KBM-7 (cell line): ENCODE measurements at places on chromosomes 2 and 18.

- no peak for DNase-seq
Observed at GRCh38 chr18:13471198-13471845, 252.8 kb downstream of the LDLRAD4 start.

- DNase-seq: no peak
Observed at GRCh38 chr18:35662293-35663062, 80.9 kb downstream of the GALNT1 start.

GRCh38 chr2:168375195-168375798, 80.8 kb upstream of the CERS6 start:
- DNase-seq: no peak

DNA sequence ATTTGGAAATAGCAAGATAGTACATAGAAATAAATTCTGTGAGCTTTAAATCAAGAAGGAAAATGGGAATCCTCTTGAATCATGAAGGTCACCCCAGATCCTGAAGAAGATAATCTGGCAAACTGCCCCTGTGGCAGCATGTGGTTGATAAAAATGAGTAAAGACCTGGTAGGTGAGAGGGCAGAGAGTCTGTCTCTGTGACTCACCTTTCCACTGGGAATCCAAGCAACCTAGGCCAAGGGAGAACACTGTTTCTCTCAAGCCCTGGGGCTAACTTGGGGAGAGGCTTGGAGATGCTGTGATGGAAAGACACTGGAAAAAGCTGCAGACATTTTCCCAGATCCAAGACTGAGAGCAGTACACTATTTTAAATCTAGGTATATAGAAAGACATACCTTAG, 185.8 kb upstream of the CNTNAP5 start:
- no peak for DNase-seq

DNA sequence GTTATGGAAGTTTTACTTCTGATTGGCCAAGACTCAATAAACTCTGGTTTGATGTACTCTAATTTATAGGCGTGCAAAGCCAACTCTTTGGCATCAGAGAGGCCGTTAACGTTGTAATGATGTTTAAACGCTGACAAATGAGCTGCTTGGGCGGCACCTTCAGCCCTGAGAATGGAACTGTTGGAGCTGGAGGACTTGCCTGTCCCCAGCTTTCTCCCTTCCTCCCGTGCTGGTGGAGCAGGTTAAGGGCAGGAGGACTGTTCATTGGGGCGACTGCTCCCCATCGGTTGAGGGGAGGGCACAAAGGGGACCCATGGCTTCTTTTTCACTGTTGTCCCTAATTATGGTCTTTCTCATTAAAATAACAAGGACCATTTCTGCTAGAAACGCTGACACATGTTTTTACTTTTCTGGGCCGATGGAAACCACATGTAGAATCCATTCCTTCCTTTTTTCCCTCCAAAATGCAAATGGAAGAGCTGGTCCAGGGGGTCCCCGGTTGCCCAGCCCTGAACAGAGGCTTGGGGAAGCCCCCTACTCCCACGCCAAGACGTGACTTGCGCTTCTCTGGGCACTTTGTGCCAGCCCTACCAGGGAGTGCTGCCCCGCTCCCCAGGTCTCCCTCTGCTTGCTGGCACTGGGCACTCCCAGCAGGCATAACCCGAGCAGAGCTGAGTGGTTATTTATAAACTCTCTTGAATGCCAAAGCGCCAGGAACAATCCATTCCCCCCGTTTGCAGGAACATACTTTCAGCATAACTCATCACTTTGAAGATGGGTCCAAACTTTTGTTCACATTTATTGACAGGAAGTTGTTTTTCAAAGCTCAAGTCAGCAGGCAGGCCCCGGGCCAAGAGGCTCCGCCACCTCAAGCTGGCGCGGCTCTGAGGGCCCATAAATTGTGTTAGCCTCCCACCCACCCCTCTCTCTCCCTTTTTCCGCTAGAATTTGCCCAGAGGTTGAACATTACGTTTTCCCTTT, 170.1 kb downstream of the ASB1 start:
- no peak for DNase-seq

DNA sequence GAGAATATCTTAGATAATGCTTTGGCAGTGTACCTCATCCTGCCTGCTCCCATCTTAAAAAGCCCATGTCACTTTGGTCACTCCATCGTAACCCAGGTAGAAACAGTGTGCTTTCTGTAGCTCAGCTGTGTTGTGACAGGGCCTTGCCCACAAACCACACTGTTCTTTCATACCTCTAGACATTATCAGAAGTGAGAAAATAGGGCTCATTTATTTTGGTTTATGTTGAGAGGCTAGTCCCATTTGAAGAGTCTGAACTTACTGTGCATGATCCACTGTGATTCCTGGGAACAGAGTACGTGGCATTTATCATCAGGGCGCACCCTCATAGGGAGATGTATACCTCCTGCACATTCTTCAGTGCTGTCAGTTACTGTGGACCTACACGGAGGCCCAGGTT, 69.7 kb downstream of the FEZ2 start:
- no peak for DNase-seq

DNA sequence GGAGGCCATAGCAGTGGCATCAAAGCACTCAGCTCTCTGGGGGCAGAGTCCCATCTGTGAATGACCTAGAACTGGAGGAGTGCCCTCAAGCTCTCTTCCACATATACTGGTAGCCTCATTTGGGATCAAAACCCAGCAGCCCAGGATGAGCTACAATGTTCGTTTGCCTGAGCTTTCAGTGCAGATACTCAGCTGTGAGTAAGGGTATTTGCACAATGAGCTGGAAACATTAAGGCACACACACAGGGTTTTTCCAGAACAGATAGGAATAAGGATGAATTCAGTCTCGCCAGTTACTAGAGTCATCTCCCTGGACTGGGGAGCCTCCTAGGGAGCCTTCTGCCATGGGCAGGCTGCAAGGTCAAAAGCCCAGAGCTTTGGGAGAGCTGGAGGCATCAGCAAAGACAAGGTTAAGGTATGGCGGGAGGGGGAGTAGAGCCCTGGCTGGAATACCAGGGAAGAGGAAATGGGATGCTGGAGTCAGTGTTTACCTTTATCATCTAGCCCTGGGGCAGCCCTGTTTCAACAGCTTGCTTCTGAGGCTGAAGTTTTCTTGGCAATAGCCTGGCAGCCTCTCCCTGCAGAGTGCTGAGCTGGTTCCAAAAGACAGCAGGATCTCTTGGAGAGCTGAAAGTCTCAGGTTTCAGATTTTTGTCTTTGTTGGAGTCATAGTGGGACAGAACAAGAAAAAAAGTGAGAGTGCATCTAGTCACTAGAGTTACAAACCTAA, 187.7 kb downstream of the LOXHD1 start:
- no peak for DNase-seq

- peak; percentile 64 for DNase-seq
Observed at GRCh38 chr2:172200495-172201085, 97.9 kb upstream of the DLX2 start.

DNA sequence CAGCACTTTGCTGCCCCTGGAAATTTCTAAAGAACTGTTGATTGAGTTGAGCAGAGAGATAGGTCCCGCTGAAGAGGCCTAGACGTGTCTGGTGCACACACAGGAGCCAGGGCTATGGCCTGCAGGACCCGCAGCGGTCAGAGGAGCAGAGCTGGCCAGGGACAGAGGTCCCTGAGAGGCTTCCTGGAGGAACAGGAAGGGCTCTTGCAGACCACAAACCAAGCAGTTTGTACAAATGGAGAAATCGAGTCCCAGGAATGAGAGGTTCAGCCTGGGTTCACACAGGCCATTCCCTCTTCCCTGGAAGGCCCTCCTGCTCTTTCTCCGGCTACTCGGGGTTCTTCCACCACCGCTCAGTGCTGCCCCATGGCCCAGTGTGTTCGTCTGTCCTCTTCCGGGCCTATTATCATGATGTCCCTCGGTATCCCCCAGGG, 1.2 kb upstream of the BIN1 start:
- DNase-seq: no peak
